GDM1 (cell line): ENCODE measurements at places on chromosomes 16 and 17.

DNA sequence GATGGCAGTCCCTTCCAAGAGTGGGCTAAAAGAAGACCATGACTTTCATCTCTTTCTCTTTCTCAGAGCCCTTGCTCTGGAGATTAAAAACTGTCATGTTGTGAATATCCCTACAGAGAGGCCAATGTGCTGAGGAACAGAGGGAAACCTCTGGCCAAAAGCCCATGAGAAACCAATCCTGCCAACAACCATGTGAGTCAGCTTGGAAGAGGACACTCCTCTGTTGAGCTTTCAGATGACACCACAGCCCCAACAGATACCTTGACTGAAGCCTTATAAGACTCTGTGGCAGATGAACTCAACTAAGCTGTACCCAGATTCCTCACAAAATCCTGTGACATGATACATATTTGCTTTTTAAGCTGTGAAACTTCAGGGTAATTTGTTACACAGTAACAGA is 19.6 kb downstream of the CPPED1 start:
- DNase-seq = no peak

GRCh38 chr17:81601525-81602120 is 35.3 kb downstream of the NPLOC4 start:
- peak; percentile 20 for DNase-seq

- DNase-seq = no peak
These were observed 9.3 kb upstream of the IRX5 start for GRCh38 chr16:54921206-54921824.

GRCh38 chr16:86994215-86994614 is 323.0 kb downstream of the C16orf95 start:
- DNase-seq = no peak

GRCh38 chr16:12321311-12321842 is 344.8 kb downstream of the SNX29 start:
- DNase-seq = no peak

- no peak for DNase-seq
These were observed 115.3 kb downstream of the SLC39A11 start for GRCh38 chr17:72976971-72977770.

GRCh38 chr16:53131363-53132071 is 76.7 kb downstream of the CHD9 start:
- DNase-seq = peak; percentile 17

DNA sequence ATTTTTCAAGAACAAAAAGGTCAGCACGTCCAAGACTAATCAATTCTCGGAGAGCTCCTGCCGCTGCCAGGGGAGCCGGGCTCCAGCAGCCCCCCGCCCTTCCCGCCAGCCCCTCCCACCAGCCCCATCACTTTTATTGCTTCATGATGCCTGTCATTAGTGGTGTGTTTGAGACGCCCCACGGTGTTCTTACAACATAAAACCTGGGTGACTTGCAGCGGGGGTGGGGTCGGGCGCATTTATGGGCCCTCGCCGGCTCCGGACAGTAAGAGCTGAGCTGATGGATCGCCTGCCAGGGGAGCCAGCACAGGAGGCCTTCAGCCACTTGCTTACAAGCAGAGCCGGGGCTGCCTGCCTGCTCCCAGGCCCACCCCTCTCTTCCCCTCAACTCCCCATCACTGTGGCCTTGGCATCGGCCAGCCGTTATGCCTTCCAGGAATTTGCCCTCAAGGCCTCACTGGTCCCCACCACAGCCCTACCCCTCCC is 82.9 kb upstream of the CBX4 start:
- DNase-seq = no peak

DNA sequence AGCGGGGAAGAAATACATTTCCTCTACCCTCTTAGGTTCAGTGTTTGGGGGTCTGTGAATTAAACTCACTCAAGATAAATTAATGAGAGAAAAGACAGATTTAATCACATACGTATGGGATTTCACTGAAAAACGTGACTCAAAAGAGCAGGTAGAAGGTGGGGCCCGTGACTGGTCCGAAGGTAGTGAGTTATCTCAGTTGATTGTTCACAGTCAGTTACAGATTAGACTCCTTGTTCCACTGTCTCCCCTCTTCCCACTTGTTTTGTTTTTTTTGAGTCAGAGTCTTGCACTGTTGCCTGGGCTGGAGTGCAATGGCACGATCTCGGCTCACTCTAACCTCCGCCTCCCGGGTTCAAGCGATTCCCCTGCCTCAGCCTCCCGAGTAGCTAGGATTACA is 301.2 kb downstream of the SEC14L1 start:
- DNase-seq = no peak

- no peak for DNase-seq
These were observed 46.8 kb downstream of the ZFPM1 start for GRCh38 chr16:88499836-88500251.

DNA sequence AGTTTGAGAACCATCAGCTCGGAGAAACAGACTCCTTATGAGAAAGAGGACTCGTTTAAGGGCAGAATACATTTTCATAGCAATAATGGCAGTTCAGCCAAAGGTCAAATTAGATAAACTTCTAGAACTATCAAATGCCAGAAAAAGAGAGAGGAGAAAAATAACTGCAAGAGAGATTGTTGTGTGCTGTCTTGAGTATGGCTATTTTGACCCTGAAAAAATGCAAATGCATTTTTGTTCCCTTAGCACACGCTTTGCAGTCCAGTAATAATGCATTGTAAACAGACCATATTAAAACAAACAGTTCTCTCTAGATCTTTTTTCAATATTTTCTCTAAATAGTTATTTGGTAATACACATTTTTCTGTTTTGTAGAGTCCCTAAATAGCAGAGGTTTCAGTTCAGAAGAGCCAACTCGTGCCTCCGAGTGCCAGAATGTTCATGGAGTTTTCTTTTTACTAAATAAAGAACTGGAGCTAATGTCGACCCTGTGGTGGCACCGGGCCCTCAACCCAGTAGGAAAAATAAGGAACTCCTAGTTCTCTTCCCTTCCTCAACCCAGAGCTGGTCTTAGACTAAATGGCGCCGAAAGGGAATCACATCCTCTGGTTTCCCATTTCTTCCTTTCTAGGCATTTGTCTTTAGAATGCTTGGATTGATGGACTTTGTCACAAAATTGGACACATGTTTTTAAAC is 298.0 kb downstream of the MAP2K4 start:
- DNase-seq = no peak

DNA sequence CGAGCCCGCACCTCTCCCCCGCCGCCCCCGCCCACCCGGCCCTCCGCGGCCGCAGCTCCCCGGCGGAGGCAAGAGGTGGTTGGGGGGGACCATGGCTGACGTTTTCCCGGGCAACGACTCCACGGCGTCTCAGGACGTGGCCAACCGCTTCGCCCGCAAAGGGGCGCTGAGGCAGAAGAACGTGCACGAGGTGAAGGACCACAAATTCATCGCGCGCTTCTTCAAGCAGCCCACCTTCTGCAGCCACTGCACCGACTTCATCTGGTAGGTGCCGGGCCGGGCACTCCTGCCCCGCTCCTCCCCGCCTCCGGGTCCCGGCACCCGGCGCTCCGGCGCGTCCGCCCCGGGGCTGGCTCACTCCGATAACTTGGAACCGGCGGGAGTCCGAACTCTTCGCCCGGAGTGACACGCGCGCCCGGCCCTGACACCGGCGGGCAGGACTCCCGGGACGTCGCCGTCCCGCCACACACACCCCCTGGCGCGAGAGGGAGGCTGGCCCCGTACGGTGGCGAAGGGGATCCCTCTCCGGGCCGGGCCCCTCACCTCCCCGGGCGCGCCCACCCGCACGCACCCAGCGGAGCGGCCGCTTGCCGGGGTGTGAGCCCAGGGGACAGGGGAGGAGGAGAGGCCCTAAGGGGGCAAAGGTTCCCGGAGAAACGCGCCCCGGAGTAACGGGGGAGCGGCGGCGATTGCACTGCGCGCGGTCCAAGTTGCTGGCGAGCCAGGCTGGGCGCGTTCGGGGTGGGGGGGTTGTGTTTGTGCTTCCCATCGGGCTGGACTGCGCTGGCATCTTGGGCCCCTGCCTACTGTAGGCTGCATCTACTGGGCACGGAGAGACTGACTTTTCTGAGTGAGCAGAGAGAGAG is 581 bp downstream of the PRKCA start:
- DNase-seq = peak; percentile 34

DNA sequence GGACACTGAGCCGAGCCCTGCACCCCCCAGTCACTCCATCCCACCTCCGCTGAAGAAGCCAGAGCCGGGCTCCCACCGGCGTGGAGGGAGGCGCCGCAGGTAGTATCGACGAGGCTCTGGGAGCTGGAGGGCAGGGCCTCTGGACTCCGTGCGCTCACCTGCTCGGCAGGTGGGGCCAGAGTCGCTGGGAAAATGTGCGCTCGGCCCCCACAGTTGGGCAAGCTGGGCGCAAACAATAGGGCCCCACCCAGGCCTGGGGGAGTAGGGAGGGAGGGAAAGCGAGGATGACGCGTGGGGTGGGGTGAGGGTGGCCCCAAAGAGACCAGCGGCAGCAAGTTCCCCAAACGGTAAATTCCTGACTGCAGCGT is 668 bp downstream of the JUP start:
- no peak for DNase-seq

DNA sequence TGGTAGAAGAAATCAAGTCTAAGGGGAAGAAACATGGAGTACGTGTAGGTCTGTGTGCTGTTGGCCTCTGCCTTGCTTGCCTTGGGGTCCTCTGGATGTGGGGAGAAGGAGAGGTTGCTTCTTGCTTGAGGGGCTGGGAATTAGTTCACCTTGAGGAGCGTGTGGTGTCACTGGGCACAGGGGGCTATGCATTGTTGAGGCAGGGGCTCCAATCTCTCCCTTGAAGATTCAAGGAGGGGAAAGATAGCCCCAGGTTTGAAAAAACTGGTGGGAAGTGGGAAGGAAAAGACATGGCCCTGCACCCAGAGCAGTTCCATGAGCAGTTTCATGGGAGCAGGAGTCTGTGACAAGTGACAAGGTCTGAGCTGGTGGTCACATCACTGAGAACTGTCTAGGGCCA is 103.4 kb downstream of the CYLD start:
- DNase-seq = no peak

GRCh38 chr17:75410141-75410540 is 4.7 kb upstream of the GRB2 start:
- DNase-seq = peak; percentile 6

DNA sequence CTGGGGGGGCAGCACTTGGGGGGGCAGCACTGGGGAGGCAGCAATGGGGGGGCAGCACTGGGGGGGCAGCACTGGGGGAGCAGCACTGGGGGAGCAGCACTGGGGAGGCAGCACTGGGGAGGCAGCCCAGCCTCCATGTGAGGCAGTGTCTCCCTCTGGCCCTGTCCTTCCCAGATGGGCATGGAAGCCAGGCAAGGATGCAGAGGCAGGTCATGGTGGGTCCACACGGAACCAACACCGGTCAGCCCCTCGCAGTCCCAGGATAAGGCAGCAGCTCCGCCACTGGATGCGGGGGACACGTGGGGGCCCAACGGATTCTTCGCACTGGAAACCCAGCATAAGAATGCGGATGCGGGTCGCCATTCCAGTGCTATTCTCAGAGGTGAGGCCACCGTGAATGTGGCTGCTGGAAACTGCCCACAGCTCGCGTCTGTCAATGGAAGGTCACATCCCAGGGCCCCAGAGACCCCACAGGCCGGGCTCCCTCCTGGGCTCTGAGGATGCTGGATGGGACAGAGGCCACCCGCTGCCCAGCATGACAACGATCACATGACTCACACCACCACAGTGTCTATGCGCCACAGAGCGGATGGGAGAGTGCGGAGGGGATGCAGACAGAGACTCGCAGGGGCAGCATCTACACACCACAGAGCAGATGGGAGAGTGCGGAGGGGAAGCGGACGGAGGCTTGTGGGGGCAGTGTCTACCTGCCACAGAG is 59.0 kb downstream of the LMF1 start:
- no peak for DNase-seq

- DNase-seq = no peak
These were observed 1.6 kb upstream of the GLP2R start for GRCh38 chr17:9824094-9824493.

- DNase-seq = peak; percentile 25
These were observed 209.4 kb downstream of the IRX3 start for GRCh38 chr16:54077050-54077821.

DNA sequence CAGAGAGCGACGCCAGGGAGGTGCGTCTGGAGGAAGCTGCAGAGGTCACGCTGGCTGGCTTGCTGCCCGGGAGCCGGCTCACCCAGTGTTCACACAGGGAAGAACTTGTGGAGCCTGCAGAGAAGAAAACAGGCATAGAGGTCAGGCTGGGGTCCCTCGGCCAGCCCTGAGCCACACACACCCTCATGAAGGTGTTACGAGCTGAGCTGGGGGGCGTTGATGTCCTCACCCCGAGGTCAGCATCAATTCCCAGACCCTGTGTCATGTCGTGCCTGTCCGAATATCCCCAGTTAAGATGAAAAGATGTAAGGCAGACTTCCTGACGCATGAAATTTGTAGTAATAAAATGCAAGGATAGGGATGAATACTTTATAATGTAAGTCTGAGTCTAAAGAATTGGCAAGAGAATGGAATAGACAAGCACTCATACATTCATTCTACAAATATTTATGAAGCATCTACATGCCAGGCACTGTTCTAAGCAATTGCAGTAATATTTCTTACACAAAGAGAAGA is 77.1 kb downstream of the USP31 start:
- DNase-seq = no peak

- DNase-seq = no peak
These were observed 335.9 kb upstream of the TNRC6C start for GRCh38 chr17:77622647-77623046.

DNA sequence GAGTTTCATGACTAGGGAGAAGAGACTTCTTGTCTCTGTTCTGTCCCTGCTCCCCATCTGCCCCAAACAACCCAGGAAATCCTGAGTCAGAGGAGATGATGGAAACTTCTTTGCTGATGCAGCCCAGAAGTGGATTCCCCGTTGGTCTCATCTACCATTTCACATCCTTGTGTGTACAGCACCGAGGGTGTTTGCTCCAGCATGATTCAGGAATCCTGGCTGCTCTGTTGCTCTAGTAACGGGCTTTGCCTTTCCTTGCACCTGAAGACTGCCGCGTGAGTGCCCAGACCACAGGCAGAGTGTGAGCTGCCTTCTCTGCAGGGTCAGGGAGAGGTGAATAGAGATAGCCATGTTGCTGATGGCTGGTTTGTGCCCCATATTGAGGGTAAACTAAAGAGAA is 408.4 kb downstream of the CPPED1 start:
- no peak for DNase-seq

GRCh38 chr17:75146592-75146991 is 7.7 kb downstream of the JPT1 start:
- DNase-seq = no peak

- no peak for DNase-seq
These were observed 484.5 kb downstream of the KCNJ2 start for GRCh38 chr17:70653850-70654249.

- DNase-seq = no peak
These were observed 5.5 kb downstream of the BIRC5 start for GRCh38 chr17:78219396-78220150.
